Testis (tissue), 5 donors: ENCODE measurements at places on chromosomes 7 and 10.

DNA sequence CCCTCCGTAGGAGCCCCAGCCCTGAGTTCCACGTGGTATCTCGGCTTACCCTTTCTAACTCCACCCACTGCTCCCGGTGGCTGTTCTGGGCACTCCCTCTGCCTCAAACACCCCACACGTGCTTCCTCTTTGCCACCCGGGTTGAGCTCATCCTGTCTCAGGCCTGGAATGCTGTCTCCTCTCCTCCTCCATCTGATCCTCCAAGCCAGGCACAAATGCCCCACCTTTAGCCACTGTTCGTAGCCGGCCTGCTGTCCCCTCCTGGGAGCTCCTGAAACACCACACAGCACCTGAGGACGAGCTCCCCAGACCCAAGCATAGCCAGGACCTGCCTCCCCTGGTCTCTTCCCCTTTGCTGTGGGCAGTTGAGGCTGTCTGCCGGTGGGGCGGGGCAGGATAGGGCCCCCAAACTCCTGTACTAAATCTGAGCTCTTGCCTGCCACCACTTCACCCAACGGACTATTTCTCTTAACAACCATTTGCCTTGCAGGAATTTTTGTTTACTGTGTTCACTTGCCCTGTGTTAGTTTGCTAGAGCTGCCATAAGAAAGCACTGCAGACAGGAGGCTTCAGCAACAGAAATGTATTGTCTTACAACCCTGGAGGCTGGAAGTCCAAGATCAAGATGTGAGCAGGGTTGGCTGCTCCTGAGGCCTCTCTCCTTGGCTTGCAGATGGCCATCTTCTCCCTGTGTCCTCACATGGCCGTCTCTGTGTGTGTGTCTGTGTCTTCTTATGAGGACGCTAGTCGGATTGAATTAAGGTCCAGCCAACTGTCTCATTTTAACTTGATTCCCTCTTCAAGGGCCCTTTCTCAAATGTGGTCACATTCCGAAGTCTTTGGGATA lies 58.3 kb upstream of the SHH start:
- no peak for DNase-seq

GRCh38 chr10:58969576-58969975 lies 206.9 kb upstream of the PHYHIPL start:
- no peak for DNase-seq

DNA sequence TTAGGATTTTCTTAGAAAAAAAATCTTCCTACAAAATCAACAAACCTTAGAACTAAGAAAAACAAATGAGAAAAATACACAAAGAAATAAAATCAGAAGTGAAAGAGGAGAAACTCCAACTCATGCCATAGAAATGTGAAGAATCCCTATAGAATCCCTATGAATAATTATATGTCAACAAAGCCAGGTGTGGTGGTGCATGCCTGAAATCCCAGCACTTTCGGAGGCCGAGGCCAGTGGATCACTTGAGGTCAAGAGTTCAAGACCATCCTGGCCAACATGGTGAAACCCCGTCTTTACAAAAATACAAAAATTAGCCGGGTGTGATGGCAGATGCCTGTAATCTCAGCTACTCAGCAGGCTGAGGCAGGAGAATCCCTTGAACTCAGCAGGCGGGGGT lies 27.1 kb downstream of the ACSM6 start:
- no peak for DNase-seq

- no peak for DNase-seq
Observed at GRCh38 chr7:72217151-72217550, 195.0 kb downstream of the CALN1 start.

DNA sequence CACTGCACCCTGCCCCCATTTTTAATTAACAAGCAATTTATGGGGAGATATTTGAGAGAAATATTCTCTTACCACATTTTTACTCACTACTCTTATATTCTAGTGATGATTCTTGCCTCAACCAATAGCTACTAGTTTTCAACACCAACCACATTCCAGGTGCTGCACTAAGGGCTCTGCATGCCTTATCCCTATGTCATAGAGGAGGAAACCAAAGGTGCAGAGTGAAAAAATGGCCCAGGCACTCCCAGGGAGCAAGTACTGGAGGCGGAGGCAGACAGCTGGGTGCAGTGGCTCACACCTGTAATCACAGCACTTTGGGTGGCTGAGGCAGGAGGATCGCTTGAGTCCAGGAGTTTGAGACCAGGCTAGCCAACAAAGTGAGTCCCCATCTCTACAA lies 35.5 kb upstream of the TPST1 start:
- no peak for DNase-seq

DNA sequence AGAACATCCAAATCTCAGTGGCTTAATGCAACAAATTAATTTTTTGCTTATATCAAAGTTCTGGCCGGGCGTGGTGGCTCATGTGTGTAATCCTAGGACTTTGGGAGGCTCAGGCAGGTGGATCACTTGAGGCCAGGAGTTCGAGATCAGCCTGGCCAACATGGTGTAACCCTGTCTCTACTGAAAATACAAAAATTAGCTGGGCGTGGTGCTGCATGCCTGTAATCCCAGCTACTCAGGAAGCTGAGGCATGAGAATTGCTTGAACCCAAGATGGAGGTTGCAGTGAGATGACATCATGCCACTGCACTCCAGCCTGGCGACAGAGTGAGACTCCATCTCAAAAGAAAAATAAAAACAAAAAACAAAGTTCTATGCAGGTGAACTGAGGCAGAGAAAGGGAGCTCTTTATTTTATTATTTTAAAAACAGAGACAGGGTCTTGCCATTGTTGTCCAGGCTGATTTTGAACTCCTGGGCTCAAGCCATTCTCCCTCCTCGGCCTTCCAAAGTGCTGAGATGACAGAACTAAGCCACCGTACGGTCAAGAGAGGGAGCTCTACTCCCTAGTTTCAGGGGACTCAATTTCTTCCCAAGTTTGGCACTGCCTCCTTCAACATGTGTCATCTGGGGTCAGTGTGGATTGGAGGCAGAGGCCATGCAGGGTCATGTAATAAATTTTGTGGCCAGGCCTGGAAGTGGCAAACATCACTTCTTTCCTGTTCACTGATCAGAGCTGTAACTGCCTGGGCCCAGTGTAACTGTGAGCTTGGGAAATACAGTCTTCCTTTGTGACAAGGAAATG lies 2.4 kb downstream of the ADCK2 start:
- DNase-seq: peak; percentile 47

DNA sequence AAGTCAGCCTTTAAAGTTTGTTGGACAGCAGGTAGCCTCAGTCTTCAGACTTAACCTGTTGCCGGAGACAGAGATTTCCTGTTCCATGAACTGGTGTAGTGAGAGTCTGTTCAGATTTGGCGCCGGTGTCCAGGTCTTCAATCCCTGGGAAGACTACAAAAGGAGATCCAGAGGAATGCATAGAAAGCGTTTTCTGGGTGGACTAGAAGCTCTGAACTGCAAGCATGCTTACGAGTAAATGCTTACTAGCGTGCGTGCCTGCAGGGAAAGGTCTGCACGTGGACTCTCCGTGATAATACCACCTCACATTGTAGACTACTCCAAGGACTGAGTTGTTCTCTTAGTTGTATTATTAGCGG lies 878 bp downstream of the GLRX3 start:
- no peak for DNase-seq

GRCh38 chr10:117536072-117536865 lies 6.3 kb upstream of the EMX2 start:
- no peak for DNase-seq

DNA sequence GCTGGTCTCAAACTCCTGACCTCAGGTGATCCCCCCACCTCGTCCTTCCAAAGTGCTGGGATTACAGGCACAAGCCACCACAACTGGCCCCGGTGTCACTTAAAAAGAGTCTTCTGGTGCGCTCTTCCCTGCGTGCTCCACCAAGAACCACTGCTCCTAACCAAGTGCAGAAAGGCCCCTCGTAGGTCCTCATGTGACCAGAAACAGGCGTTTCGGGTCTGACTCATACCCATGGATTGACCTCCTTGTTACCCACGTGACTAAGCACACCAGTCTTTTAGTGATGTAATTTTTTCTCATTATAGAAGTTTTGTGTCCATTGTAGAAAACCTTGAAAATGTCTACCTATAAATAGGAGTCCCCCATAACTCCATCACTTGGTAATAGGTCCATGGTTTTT lies 13.9 kb downstream of the FKBP6 start:
- DNase-seq: no peak

GRCh38 chr7:43749383-43749940 lies 9.0 kb upstream of the BLVRA start:
- DNase-seq: no peak

DNA sequence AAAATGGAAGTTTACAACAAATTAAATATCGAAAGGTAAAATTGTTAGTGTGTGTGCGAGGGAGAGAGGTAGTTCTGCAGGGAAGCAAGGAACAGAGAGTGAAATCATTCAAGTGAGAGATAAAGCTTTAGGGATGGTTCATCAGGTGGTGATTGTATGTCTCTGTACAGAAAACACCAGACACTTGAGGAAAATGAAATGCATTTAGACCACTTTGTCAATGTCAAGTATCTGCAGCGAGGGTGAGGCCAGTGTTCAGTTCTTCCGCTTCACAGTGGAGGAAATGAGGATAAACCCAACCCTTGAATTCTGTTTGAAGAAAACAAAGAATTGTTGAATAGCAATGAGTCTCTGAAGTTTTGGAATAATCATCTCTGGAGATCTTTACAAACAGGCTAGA lies 14.4 kb upstream of the ITGB1 start:
- no peak for DNase-seq

DNA sequence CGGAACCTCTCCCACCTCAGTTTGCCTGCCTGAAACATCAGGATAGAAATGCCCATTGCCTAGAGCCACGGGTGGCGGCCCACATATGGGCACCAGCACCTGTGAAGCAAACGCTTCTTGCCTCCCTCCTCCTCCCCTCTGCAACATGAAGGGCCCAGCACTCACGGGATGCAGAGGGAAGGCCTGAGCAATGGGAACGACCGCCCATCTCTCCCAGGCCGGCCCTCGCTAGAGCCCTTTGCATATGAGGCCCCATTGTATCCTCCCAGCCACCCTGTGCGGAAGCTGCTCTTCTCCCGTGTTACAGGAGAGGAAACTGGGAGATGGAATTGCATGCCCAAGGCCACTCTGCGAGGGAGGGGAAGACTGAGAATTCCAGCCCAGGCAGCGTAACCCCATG lies 88.2 kb downstream of the RGS10 start:
- DNase-seq: no peak

DNA sequence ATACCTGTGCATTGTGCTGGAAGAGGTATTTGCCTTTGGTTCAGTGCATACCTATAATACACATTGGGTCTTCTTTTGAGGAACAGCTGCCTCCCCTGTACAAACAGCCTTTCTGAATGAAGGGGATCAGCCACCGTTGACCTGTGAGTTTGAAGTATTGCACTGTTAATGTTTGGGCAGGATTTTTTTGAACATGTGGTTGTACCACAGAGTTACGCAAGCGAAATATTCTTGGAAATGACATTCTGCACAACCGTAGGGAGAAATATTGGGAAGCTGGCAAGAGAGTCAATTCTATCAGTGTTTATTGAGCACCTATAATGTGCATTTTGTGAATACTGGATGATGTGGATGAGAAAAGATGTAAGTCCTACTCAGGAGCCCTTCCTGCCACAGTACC lies 270.6 kb downstream of the AUTS2 start:
- no peak for DNase-seq

DNA sequence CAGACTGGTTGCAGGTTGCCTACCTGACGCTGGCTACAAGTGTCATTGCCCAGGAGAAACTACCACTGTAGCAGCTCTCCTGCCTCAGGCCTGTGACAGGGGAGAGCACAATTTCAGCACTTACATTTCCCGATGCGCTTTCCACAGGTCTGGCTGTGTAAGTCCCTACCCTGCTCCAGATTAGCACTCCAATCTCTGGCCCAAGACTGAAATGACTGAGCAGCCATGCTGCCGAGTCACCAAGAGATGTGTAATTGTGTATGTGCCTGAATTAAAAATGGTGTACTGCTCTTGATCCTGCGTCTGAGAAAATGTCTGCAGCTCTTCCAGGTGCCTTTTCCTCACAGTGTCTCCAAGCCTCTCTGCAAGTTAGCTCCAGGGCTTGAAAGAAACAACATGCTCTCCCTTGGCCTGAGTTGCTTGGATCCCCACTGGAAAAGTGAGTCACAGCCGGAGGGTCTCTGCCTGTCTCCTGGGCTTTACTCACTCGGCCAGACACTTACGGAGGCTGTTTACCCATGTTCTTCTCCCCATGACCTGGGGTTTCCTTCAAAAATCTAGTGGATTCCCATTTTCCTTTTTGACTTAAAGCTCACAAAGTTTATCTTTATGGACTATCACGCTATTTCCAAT lies 1001.7 kb upstream of the KCND2 start:
- DNase-seq: no peak

DNA sequence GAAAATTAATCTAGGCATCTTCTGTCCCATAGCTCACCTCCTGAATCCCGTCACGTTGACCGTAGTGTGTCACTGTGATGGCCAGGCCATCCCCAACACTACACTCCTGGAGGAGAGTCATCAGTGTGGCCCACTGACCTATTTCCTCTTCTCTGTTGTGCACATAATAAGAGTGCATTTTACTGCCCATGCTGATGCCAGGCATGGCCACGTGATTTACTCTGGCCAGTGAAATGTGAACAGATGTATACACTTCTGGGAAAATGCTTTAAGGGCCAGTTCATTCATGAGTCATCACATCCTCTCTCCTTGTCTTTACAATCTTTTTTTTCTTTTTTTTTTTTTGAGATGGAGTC lies 101.9 kb upstream of the PIP4K2A start:
- DNase-seq: no peak

GRCh38 chr10:52811776-52812175 lies 39.2 kb upstream of the MBL2 start:
- DNase-seq: no peak

DNA sequence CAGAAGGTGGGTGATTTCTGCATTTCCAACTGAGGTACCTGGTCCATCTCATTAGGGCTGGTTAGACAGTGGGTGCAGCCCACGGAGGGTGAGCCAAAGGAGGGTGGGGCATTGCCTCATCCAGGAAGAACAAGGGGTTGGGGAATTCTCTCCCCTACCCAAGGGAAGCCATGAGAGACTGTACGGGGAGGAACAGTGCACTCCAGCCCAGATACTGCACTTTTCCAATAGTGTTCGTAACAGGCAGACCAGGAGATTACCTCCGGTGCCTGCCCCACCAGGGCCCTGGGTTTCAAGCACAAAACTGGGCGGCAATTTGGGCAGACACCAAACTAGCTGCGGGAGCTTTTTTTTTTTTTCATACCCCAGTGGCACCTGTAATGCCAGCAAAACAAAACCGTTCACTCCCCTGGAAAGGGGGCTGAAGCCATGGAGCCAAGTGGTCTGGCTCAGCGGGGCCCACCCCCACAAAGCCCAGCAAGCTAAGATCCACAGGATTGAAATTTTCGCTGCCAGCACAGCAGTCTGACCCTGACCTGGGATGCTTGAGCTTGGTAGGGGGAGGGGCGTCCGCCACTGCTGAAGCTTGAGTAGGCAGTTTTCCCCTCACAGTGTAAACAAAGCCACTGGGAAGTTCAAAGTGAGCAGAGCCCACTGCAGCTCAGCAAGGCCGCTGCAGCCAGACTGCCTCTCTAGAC lies 31.2 kb downstream of the ARMC10 start:
- no peak for DNase-seq

DNA sequence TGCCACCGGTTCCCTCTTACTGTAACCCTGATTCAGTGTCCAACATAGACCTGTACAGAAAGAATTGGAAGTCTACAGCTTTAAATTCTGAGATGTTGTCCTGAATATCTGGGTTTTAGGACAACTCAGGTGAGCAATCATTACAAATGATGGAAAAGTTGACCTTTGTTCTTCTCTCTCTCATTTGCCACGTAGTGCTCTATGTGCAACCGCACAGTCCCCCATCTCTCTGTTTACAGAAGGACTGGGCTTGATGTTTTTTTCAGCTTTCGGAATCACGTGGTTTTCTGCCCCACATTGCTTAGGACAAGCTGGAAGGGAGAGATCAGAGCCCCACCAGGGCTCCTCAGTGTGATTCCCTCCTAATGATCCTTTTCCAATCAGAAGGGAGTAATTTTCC lies 22.2 kb downstream of the NEUROD6 start:
- no peak for DNase-seq
